ENCODE measurements at places on chromosomes 1 and 21.

GRCh38 chr1:177848577-177848976 is 121.3 kb downstream of the SEC16B start:
- no peak for DNase-seq

DNA sequence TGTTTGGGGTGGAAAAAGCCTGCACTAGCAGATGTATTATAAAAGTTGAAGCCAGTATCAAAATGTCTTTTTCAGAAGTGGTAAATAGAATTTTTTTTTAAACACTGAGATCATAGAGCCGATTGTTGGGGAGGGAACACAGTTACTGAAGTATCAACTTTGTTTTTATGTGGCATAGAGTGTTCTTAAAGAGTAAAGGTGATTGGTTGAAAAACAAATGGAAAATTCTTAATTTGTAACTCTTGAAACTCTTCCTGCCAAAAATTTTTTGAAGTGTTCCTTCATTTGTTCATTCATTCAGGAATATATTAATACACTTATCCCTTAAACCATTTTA is 83.3 kb downstream of the DISP1 start:
- no peak for DNase-seq

GRCh38 chr21:22399681-22400514 is 1401.7 kb downstream of the NCAM2 start:
- DNase-seq, result no peak

DNA sequence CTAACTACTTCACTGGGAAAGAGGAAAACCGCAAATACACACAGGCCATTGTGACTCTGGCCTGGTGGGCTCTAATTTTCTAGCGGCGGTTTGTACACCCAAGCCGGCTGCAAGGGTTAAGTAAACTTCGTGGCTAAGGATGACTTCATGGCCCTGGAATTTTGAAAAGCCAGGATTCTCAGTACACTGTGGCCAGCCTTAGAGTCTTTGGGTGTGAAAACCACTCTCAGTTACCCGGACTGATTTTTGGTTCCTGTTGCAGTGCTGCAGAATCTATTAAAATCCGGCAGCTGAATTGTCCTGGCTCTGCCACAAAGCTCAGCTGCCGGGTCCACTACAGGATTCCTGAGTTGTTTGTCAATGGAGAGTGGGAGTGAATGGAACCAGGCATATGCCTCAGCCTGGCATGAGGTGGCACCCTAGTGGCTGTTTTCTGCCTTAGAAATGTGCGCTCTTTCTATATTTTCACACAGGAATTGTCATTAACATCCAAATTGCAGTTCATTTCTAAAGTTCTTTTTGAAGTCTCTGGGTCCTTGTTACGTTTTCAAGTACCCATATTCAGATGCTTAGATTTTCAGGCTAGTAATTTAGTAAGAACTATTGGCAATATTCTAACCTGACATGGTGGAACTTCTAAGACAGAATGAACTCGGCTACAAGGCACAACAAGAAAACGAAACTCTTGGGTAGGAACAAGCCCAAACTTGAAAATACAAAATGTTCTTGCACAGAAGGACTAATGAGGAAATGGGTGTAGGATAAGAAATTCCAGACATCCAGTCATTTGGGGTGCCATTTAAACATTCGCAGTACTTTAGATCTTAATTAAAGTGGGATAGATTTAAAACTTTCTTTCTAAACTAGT is 255.9 kb downstream of the NFIA start:
- peak; percentile 73 for DNase-seq

DNA sequence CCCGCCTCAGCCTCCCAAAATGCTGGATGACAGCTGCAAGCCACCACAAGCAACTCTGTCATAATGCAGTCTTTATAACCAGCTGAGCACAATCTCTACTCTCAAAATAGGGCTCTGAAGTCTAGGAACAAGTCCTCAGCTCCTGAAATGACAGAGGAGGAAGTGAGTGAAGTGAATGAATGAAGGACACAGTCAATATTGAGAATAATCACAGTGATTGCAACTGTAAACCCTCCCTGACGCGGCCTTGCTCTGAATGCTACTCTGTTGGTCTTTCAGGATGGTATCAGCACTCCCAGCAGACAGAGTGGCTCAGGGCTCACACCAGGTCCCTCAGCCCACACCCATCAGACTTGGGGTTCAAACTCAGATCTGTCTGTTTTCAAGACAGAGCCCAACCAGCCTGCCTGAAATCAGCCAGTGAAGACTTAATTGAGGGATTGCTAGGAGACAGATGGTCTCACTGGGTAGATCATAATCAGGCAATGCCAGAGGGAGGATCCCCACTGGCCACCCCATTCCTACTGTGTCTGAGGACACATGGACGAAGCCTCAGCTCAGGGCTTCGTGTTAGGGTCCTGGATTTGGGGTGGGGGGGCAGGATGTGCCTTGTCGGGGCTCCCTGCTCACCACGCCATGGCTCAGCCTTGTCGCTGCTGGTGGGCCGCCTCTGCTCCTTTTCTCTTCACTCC is 20.9 kb downstream of the RNF187 start:
- DNase-seq, result no peak

- no peak for DNase-seq
Observed at GRCh38 chr1:40763742-40764532, 19.6 kb upstream of the KCNQ4 start.
